ENCODE measurements at places on chromosomes 11 and 22. TPM values are rescaled to one million over a fixed set of nuclear protein-coding genes. Genes with fewer than 3 reads are reported as not detected.

MMP12 gene
- not detected for total RNA-seq

MMP27 gene
- total RNA-seq, result not detected

GPHA2 gene
- total RNA-seq, result not detected

CTTN gene
- total RNA-seq, result 364 TPM

PRODH gene
- not detected for total RNA-seq

PDGFB gene
- total RNA-seq, result 0.09 TPM

SMIM35 gene
- not detected for total RNA-seq

OR4D5 gene
- not detected for total RNA-seq

OR56A1 gene
- total RNA-seq, result not detected

DKK3 gene
- 334 TPM for total RNA-seq

MS4A6A gene
- not detected for total RNA-seq

B3GAT1 gene
- not detected for total RNA-seq

AIFM3 gene
- total RNA-seq, result 0.45 TPM

ALDH3B2 gene
- not detected for total RNA-seq

GAB4 gene
- not detected for total RNA-seq

PGR gene
- 0.63 TPM for total RNA-seq

CRYAB gene
- 60.2 TPM for total RNA-seq

TEX12 gene
- 0.36 TPM for total RNA-seq

FOLR2 gene
- not detected for total RNA-seq

SLC22A25 gene
- total RNA-seq, result not detected

NLRP10 gene
- total RNA-seq, result 1.7 TPM
